ENCODE measurements at places on chromosomes 13 and 19.
A peak's percentile ranks its signal among the peaks of the same experiment; 100 is the strongest.

DNA sequence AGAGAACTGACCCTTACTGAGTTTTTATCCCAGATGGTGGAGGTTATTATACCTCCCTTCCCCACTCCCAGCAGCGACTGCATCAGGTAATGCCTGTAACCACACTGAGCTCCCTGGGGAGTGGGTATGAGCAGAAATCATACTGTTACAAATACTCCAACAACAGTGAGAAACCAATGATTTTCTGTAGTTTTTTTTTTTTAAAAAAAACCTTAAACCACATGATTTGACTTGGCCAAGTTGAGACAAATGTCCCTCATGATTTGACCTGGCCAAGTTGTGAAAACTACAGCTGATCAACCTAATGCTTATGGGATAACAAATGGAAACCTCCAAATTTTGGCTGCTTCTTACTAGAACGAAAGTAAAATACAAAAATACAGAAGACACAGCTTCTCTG, 33.1 kb upstream of the SERP2 start:
- DNase-seq: no peak

DNA sequence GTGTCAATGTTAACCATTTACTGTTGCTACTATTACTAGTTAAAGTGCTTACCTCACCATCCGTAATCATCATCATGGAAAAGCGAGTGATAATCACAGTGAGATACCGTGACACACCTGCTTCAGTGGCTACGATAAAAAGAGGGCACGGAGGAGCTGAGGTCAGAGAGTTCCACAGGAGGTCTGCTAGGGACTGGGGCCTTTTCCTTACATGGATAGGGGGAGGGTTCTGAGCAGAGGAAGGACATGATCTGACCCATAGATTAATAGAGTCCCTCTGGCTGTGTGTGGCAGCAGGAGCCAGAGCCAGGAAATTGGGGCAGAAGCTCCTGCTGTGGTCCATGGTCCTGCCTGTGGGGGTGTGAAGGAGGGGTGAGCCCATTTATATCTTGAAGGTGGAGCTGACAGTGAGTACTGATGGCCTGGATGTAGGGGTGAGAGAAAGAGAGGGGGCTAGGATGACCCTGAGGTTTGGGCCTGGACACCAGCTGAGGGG, 136.7 kb downstream of the SIPA1L3 start:
- no peak for DNase-seq

DNA sequence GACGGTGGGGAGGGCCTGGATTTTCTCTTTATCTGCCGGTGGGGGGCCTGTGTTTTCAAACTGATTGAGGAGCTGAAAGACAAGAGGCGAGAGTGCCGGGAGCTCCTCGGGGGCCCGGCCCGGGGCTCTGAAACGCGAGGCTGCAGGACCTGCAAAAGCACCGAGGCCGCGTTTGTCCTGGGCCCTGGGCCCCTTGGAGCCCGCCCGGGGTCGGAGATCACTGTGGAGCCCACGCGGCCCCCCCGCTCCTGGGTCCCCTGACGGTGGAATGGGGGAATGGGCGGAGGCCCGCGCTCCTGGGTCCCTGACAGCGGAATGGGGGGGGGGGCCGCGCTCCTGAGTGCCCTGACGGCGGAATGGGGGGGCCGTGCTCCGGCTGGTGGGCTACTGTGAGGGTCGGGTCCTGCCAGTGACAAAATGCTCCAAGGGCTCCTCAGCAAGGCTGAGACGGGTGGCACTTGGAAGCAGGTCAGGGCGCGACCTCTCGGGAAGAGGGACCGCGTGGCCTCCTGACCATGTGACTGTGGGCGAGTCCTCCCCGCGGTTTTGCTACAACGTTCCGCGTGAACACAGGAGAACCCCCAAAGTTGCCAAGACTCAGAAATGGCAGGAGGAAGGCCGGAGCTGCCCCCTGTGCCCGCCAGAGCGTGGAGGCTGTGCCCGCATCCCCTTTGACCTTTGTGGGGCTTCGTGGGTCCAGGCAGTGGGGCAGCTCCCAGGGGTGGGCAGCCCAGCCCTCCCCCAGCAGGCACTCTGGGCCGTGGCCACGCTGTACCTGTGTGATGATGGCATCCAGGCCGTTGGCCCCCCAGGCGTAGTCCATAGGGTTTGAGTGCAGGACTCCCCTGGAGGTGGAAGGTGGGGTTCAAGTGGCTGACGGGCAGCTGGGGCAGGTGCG, 9.5 kb downstream of the FGF22 start:
- DNase-seq: no peak

GRCh38 chr13:24709186-24709913, 29.1 kb downstream of the ATP12A start:
- DNase-seq: peak; percentile 73

GRCh38 chr13:73704587-73704986, 429.6 kb downstream of the KLF12 start:
- DNase-seq: no peak

- DNase-seq: no peak
Observed at GRCh38 chr13:91211510-91211909, 136.0 kb upstream of the MIR17HG start.

DNA sequence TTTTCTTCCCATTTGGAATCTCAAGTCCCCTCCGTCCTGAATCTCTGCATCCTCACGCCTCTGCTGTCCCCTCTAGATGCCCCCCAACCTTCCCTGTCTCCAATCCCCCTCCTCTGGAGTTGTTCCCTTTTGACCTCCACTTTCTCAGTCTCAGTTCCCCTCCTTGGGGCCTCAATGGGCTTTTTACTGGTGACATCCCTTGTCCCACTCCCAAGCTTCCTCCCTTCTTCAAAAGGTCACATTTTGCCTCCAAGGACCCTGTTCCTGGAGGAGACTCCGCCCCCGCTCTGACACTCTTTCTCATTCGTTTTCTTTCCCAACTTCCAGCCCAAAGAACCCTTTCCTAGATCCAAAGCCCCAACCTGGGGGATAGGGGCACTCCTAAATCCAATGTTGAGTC, 1.0 kb downstream of the AP2S1 start:
- DNase-seq: no peak

DNA sequence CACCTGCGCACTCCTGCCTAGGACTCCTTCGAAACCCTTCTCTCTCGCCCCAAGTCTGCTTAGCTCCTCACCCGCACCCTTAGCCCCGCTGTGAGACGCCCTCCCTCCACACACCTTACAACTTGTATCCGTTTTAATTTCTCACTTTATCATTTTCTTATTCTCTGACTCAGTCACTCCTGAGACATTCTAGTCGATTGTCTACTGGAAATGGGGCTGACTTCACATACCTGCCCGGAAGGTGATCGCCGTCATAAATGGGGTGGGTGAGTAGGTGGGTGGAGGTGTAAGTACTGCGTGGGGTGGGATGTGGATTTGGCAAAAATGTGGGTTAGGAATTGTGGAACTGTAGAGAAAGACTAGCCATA, 714 bp downstream of the NDFIP2 start:
- peak; percentile 17 for DNase-seq

DNA sequence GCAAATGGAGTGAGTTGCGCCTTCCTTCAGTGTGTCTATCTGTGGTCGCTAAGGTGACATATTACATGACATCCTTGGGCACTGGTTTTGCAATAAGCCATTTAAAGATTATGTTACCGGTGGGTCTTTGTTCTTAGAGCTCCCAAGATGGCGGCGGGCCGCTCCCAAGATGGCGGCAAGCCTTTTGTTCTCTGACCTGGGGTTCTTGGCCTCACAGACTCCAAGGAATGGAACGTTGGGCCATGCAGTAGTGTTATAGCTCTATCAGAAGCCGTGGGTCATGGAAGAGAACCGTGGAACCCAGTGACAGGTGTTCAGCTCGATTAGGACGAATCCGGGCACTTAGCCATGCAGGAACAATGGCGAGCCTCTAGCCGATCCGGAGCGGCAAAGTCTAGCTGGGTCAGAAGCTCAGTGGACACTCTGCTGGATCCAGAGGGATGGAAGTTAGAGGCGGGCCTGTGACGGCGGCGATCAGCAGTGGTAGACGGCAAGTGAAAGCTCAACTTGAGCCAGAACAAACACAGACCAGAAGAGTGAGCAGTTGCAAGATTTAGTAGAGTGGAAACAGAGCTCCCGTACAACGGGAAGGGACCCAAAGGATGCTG, 188.6 kb downstream of the TEX29 start:
- DNase-seq: no peak

DNA sequence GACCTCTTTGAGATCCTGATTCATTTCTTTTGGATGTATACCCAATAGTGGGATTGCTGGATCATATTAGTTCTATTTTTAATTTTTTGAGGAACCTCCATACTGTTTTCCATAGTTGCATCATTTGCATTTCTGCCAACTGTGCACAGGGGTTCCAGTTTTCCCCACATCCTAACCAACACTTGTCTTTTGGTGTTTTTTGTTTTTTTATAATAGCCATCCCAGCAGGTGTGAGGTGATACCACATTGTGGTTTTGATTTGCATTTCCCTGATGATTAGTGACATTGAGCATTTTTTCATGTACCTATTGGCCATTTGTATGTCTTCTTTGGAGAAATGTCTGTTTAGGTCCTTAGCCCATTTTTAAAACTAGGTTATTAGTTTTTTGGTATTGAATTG, 18.8 kb upstream of the GPR183 start:
- no peak for DNase-seq

DNA sequence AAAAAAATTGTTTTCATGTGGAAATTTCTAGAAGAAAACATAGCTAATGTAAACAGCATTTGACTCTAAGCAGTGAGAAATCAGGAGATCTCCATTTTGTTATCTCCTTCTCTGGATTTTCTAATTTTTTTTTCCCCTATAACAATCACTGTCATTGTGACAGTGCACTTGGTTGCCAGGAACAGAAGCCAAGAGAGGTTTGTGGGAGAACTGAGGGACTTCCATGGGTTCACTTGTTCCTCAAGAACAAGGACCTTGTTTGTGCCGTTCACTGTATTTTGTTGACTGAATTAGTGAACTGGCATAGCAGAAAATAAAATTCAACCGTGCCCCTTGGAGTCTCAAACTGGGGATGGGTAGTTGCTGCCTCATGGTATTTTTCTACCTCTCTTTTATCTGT, 17.1 kb downstream of the SHISA7 start:
- no peak for DNase-seq

DNA sequence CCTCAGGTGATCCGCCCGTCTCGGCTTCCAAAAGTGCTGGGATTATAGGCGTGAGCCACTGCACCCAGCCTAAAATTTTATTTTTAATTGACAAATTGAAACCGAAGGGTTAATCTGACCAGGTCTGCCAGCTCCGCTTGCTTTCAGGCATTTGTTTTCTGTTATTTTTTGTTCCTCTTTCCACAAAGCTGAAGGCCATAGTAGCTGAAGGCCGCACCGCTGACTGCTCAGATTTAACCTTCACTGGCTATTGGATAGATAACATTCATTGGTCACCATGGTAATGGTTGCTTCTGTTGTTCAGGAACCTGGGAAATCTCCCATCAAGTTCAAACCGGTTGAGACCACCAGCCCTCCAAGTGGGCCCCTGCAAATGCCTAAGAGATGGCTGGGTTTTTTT, 124.5 kb upstream of the USP29 start:
- no peak for DNase-seq

DNA sequence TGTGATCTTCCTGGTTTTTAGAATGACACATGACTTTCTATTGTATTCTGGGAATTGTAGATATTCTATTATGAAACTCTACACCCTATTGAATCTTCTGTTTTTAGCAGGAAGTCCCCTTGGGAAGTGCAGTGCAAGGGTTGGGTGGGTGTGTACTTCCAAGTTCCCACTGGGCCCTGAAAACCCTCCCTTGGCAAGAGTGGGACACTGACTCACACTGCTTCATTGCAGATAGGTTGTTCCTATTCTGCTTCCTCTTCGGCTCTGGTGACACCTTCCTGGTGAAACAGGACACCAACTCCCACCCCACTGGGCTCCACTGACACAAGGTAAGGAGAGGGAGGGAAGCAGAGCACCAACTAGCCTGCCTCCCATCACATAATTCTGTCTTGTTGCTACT, 121.8 kb downstream of the KCTD12 start:
- DNase-seq: no peak

DNA sequence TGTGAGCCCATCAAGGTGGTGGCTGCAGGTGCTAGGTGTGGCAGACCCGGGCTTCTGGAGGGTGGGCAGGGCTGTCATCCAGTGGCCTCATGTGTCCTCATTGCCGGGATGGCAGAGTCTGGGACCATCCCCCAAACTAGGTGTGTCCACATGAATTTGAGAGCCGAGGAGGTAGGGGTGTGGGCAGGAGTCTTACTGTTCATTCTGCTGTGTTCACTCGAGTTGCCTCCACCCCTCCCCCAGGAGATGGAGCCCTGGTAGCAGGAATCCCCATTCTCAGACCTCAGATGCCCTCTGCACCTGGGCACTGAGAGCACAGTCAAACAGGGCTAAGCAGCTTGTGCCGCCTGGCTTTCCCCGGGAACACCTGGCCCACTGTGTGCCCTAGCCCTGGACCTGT, 22.4 kb downstream of the NAXD start:
- DNase-seq: no peak

GRCh38 chr19:1624458-1624857, 19.2 kb upstream of the UQCR11 start:
- DNase-seq: peak; percentile 29

DNA sequence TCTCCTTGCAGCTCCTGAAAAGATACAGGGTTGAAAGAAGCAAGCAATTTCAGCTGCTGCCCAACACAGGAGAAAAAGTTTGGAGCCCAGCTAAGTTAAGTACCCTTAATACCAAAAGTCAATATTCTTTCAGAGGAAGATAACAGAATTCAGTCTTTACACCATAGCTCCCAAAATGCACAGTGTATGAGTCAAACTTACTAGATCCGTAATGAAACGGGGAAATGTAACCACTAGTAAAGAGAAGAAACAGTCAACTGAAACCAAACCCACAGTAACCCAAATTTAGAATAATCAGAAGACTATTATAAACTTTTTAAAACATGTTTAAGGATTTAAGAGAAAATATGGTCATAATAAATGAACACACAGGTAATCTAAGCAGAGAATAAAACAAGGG, 45.2 kb downstream of the SUCLA2 start:
- DNase-seq: no peak

DNA sequence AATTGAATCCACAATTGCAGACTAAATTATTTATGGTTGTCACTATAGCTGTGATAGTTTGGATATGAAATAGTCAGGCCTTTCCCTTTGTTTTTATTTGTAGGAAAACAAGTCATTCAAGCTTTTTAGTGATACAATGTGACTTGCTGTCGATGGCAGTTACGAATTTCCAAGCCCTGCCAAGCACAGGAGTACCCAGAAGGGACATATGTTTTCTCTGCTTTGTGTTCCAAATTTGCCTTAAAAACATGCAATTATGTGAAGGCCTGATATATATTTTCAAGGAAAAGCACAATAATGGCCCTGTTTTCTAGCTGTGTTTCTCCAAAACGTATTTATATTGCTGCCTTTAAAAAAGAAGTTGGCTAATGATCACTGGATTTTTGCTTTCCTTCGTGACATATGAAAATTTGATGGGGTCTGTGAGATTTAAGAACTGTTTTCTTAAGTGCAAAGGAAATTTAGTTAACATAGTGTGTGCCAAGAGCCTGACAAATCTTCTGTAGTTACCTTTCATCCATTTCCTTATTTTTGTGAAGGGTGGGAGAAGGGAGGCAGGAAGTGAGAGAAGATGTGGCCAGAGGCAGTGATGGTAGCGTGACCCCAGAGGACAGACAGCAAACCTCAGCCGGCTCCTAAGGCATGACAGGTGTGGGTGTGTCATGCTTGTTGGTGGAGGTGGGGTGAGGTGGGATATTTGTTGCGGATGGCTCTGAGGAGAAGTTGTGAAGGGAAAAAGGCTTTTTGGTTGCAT, 79.6 kb downstream of the TEX26 start:
- no peak for DNase-seq
